Mesendoderm (in vitro differentiated cells): ENCODE measurements at places on chromosomes 1 and 21.

- peak; percentile 21 for DNase-seq
Measured at GRCh38 chr1:156925154-156926010, 5.0 kb downstream of the LRRC71 start.

- no peak for DNase-seq
Measured at GRCh38 chr1:186059752-186060151, 315.3 kb downstream of the TPR start.

DNA sequence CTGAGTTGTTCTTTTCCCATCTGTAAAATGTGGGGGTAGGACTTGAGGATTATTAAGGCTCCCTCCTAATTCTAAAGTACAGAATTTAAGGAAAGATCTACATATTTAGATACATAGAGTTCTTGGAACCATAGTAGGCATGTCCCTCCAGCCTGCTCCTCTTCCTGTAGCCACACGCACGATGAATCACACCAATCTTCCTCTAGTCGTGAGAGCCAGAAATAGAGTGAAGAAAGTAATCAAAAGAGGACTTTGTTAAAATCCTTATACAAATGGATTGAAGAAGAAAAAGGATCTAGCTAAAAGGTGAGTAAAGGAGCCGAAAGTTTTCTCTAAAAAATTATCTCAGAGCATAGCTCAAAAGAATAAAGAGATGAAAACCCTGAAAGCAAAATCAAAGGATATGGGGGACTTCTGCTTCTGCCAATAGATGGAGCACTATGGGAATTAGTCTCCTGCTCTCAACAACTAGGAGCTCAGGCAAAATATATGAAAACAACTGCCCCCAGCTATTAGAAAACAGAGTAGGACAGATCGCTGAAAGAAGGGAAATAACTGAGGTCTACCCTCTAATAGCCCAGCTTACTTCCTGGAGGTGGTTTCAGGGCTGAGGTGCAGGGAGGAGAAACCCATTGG is 8.5 kb downstream of the C1orf141 start:
- DNase-seq, result peak; percentile 30

GRCh38 chr1:217542136-217542777 is 88.6 kb downstream of the GPATCH2 start:
- DNase-seq, result no peak

DNA sequence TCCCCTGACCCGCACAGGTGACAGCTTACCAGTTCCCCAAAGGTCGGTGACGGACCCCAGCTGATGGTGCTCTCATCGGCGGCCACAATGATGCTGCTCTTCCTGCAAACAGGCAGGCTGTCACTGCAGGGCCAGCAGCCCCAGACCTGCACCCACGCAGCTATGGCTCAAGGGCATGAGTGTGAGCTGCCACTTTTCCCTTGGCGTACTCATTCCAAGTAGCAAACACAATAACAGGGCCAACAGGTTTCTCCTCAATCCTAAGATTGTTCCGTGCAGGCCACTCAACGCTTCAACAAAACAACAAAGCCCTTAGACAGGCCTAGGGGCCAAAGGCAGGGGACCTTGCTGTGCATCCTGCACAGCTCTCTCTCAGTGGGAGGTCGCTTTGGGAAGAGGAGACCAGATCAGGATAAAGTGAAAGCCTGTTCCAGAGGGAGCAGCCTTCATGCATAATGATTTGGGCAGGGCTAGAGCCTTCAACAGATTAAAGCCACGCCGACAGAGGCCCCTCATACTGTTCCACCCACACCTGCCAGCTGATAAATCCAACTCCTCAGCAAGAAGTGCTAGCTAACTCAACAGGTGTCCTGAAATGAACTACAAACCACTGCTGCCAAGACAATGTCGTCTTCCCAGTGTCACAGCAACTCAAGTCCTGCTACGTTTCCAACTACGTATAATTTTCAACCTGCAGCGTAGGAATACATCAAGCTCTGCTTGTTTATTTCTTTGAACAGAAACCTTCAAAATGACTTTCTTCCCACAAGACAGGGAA is 27.2 kb downstream of the RCC2 start:
- no peak for DNase-seq
